ENCODE measurements at places on chromosomes 3 and 15.

- DNase-seq = no peak
These were observed 221.9 kb upstream of the TOPAZ1 start for GRCh38 chr3:44019736-44020135.

DNA sequence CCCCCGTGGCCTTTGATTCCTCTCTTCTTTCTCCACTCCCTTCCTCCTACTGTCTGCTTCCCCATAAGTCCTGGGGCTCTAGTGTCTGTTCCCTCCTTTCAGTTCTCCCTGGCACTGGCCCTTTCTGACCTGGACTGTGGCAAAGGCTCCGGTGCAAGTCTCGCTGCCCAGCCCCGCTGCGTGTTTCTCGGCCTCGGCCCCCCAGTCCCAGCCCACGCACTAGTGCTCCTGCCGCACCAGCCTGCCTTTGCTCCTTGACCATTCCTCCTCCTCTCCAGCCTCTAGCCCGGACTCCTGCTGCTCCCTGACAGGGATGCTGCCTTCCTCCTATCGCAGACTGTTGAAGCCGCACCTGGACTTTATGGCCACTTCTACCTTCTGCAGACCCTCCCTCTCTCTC lies 2.1 kb downstream of the TM6SF1 start:
- DNase-seq = no peak

- DNase-seq = no peak
These were observed 233.2 kb upstream of the CMC1 start for GRCh38 chr3:28008235-28008634.

- no peak for DNase-seq
These were observed 102.1 kb downstream of the LINGO1 start for GRCh38 chr15:77530576-77530975.

DNA sequence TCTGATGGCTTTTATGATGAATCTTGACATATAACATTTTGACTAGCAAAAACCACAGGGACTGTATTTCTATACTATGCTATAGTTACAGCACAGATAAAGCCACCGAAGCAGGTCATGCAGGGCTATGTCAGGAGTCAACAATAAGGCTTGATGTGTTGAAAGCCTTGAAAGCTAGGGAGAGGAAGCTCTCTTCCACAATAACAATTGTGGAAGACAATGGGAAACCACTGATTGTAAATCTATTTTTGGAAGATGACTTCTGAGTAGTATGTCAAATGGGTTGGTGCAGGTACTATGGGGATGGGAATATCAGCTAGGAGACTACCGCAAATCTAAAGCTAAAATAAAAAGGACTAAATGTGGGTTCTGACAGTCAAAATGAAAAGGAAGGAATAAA lies 4.0 kb upstream of the AQR start:
- no peak for DNase-seq

- peak; percentile 32 for DNase-seq
These were observed 602 bp upstream of the BAHD1 start for GRCh38 chr15:40439960-40440742.

All from NCI-H2171 (cell line).